Fibroblast of gingiva (primary cell): ENCODE measurements at places on chromosomes 5 and 9.

DNA sequence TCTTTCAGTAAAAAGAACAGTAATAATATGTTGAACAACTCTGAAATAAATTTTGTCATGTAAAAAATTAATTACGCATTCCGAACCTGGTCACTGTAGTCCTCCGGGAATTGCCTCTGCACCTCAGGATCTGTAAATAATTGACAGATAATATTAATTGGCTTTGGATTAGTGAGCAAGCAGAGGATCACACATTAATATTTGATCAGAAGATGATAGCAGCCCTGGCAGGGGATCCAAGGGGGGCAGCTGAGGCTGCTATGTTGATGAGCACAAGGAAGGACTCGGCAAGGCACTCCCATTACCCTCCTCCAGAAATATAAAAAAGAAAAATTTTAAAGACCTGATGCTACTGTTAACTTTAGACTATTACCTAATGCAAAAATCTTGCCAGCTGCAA, 137.4 kb downstream of the DENND1A start:
- no peak for DNase-seq

GRCh38 chr5:121478636-121479035, 373.0 kb upstream of the FTMT start:
- no peak for DNase-seq

DNA sequence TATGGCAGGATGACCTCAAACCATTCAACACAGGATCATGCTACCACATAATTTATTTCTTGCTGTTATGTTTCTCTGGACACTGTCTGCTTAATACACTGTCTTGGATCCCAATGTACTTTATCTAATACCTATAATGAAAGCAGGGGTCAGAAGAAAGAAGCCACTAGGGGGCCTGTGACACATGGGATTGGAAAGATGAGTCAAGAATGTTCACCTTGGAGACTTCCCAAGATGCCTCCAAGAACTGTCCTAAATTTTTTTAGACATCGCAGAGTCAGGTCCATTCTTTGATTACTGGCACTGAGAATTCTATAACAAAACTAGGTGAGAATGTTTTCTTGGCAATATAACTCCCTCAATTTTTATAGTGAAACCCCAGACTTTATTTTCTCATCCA, 305.8 kb upstream of the SMARCA2 start:
- DNase-seq = no peak

GRCh38 chr5:178757049-178757809, 26.8 kb upstream of the ZNF354A start:
- DNase-seq = no peak

DNA sequence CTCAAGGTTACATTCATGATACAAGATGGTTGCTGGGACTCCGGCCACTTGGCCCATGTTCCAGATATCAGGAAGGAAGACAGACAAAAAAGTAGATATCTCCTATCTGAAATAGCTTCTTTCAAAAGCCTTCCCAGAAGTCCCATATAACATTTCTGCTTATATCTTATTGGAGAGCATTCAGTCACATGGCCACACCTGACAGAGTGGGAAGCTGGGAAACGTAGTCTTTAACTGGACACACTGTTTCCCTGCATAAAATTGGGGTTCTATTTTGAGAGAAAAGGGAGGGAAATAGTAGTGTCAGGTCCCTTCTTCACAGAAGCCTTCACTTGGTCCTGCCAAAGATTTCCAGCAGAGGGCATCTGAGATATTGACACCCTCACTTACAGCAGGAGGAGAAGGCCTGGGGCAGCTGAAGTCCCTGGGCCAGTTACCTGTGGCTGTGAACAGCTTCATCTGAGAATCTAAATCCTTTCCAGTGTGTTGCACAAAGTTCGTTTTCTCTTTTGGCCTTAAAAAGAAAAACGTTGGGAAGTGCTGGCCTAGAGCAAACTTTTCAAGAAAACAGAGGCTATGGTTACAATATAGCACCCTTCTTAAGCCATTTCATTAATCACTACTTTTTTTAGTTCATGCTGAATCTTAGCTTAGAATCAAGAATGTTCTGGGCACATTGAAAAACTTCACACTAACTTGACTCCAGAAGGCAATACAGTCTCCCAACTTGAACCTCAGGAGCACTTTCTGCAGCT, 33.5 kb downstream of the SPEF2 start:
- DNase-seq = peak; percentile 52
